Activated T-cell treated with anti-CD3 and anti-CD28 coated beads, Interleukin-2, amount 50 U/mL, for 72 hours (primary cell): ENCODE measurements at places on chromosomes 7 and 10.

DNA sequence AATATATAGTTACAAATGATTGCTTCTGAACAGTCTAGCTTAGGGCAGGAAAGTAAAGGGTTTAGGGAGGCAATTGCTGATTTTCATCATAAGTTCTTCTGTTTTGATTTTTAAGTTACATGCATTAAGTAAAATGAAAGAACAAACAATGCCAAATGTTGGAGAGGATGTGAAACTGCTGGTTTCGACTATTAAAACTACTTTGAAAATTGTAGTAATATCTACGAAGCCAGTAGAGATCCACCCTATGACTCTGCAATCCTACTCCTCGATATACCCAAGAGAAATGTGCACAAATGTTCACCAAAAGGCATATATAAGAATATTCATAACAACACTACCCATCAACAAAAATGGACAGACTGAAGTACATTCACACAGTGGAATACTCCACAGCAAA lies 24.3 kb downstream of the PDZD8 start:
- DNase-seq: no peak

DNA sequence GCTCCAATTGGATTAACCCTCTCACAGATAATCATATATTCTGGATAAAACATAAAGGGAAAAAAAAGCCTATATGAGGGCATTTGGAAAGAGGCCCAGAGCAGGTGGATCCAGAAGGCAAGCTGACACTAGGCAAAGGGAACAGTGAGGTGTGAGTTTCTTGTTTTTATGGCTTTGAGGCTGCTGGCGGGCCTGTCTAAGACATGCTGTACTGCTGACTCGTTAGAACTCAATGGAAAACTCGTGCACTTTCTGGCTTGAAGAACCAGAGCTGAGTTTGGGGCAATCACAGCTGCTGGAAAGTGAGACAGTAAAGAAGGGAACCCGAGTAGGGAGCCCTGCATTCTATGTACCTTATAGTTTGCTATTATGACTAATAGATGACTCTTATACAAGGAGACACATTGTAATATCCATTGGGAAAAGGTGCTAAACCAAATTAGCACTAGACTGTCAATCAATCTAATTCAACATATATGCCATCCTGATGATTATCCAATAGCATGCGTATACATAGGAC lies 637.1 kb downstream of the GATA3 start:
- no peak for DNase-seq

- no peak for DNase-seq
Measured at GRCh38 chr7:96303686-96304443, 18.0 kb downstream of the SLC25A13 start.

- no peak for DNase-seq
Measured at GRCh38 chr10:75430000-75430763, 1.2 kb upstream of the LRMDA start.

GRCh38 chr7:149194799-149195179 lies 557 bp upstream of the ZNF282 start:
- no peak for DNase-seq

GRCh38 chr7:35450456-35451214 lies 196.7 kb upstream of the TBX20 start:
- DNase-seq: no peak

DNA sequence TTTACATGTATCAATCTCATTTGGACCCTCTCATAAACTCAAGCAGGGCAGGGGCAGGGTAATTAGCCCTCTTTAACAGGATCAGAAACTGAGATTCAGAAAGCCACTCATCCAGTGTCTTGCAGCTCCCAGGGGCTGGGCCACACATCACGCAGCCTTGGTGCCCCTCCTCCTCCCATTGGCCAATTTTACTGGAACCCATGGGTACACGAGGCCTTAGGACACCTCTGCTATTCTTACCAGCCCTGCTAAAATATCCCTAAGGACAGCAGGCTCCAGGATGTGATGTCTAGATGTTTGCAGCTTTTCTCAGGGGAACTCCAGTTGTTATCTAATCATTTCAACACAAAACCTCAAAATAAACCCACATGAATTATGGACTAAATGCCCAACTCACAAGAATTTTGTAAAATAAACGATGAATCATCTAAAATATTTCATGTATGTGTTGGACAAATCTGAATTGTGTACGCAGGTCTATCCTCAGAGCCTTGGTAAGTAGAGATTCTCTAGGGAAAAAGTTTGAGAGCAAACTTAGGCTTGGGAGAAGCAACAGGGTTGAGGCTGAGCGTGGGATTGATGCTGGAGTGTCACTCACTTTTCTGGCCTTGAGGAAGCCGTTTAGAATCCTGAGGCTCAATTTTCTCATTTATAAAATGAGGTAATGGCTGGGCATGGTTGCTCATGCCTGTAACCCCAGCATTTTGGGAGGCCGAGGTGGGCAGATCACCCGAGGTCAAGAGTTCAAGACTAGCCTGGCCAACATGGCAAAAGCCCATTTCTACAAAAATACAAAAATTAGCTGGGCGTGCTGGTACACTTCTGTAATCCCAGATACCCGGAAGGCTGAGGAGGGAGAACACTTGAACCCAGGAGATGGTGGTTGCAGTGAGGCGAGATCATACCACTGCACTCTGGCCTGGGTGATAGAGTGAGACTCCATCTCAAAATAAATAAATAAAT lies 69.7 kb upstream of the TNS3 start:
- no peak for DNase-seq
